ENCODE measurements at places on chromosomes 5 and 9.

DNA sequence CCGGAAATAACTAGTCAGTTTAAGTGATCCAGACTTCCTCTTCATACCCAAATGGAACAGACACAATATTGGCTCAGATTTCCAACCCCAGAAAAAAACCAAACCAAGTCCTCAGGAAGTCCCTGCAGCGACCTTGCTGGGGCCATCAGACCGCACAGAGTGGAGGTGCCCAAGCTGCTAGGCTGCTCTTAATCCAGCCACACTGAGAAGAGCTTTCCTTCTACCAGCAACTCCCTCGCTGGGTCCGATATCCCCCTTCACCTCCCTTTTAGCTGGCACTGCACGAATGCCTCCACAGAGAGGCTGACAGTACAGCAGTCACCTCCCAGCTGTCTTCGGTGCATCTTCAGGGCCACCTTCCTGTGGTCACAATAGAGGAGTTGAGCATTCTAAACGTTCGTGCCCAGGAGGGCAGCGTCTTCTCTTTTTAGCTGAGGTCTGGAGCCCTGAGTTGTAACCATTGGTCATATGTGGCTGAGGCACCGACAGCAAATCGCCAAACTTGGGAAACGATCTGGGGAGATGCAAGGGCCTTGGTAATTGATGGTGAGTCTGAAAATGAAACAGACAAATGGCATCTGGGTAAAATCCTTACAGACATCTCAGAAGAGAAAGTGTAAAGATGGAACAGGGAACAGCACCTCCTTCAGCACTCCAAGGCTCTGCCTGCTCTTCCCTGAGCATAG is 5.7 kb downstream of the NAIF1 start:
- DNase-seq = no peak

- no peak for DNase-seq
These were observed 27.1 kb upstream of the LRRC14B start for GRCh38 chr5:164244-164643.

- DNase-seq = no peak
These were observed 1953.8 kb downstream of the MAT2B start for GRCh38 chr5:165459232-165459631.

DNA sequence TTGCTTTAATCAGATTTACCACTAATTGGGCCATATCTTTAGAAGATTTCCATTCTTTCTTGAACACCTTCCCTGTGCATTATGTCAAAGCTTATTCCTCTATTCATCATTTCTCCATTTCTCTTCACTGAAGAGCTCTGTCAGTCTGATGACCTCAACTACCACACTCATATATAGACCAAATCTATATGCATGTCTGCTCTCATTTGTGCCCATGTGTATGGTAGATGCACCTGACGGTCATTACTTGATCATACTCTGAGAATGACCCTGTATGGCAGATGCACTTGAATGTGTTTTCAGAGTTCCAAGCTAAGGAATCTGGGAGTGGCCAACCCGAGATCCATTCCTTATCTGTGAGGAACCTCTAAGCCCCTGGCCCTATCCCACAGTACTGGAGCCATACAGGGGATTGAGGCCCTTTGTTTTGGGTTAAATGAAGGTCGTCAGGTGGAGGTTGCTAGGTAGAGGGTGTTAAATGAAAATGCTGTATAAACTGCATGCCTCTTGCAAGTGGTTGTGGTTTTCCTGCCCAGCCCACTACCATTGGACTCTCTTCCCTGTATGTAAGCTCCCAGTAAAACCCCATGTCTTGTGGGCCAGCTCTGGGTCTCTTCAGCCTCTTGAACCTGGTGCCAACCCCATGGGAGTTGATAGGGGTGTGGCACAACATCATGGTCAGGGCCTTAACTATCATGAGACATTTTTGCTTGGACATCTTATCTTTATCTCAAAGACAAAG is 229.5 kb downstream of the KIAA0825 start:
- no peak for DNase-seq

DNA sequence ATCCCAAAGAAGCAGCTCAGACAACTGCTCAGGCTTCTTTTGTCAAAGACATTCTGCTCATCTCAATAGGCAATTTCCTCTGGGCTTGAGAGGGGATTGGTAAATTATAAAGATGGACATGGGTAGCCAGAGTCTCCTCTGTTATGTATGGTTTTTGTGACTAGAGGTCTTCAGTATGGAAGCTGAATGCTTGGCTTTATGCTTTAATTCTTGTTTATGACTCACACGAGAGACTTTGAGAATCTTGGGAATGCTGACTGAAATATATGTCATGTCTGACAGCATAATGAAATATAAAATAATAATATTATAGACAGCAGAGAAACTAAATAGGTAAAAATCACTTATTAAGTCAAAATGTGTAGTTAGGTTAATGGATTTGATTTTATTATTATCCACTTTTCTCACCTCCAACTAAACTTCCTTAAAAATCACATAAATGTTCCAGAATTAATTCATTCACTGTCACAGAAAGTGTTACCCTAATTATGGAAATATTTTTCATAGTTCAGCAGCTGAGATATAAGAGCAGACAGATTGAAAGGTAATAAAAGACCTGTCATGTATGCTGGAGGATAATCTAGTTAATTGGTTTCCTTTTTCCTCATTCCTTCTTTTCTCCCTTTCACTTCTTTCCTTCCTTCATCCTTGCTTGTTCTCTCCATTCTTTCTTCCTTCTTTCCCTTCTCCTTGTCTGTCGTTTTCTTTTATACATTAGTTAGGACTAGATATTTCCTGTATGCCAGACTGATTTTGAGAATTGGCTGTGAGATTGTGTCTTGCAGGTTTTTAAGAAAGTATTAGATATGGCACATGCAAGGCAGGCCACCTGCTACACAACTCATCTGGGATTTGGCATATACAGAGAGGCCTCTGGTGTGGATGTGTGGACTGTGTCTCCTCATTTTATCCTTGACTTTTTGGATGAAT is 1866.1 kb upstream of the NUDT12 start:
- no peak for DNase-seq

DNA sequence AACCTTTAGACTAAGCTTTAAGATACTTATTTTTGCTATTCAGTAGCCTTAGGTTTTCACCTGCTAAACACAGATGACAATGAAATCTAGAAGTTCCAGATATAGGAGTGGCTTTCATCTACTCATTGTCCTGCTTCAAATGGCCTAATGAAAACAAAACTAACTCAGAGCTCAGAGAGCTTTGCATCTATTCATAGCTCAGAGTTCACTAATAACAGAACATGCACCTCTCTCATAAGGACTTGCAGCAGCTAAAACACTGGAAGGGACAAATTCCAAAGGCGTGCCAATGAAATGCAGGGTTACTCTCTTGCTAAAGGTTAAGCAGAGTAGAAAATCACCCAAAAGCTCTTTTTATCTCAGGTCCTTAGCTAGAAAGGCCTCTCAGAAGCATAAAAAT is 29.0 kb downstream of the SLC31A2 start:
- no peak for DNase-seq

Measured in AG04450 (cell line).